ENCODE measurements at places on chromosomes 5 and 9. TPM values are rescaled to one million over a fixed set of nuclear protein-coding genes. Genes with fewer than 3 reads are reported as not detected.

- H3K27me3 ChIP-seq = peaks cover 26% of the 10 kb centered on the region
- H3K36me3 ChIP-seq = no peaks in the 10 kb centered on the region
- H3K27ac ChIP-seq = no peak overlapping the region
- no peaks in the 10 kb centered on the region for H3K4me1 ChIP-seq
These were observed 28.2 kb downstream of the HTR4 start for GRCh38 chr5:148626081-148626613.

LIFR gene
- 5.9 TPM for total RNA-seq

LCN10 gene
- not detected for total RNA-seq

- H3K36me3 ChIP-seq = no peaks in the 10 kb centered on the region
- H3K27ac ChIP-seq = no peak overlapping the region
- no peak for DNase-seq
- peaks cover 10% of the 10 kb centered on the region for H3K4me1 ChIP-seq
These were observed 75.3 kb upstream of the TBCA start for GRCh38 chr5:77851176-77852067.

NUTM2G gene
- total RNA-seq = 0.15 TPM

DTWD2 gene
- total RNA-seq = 10.5 TPM

GRCh38 chr5:58378613-58379390, 81.1 kb downstream of the PLK2 start:
- no peaks in the 10 kb centered on the region for H3K27me3 ChIP-seq
- no peaks in the 10 kb centered on the region for H3K4me1 ChIP-seq
- no peak for DNase-seq
- H3K36me3 ChIP-seq = peaks cover 4% of the 10 kb centered on the region
- H3K4me3 ChIP-seq = no peak overlapping the region

DNA sequence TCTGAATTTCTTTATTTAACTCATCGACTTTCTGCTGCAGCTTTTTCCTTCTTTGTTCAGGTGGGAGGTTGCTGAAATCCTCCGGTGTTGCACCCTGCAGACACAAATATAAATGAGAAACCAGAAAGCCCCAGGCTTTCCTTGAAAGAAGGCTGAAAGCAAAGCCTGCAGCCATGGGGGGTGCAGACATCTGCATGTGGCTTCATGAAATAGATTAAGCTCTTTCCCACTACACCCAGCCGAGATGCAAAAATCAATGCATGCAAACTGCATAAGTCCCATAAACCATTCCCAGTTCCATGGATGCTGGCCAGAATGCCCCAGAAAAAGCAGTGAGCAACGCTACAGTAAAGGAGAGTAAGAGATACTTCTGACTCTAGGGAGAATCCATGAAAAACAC, 73.6 kb downstream of the USP20 start:
- peaks cover 17% of the 10 kb centered on the region for H3K36me3 ChIP-seq
- no peak for DNase-seq
- no peak overlapping the region for H3K4me3 ChIP-seq
- no peaks in the 10 kb centered on the region for H3K27me3 ChIP-seq
- peak overlapping the region; percentile 86 for H3K27ac ChIP-seq

GRCh38 chr9:113609562-113610318, 146.2 kb downstream of the RGS3 start:
- peak; percentile 67 for DNase-seq
- peaks cover 28% of the 10 kb centered on the region for H3K4me1 ChIP-seq
- no peaks in the 10 kb centered on the region for H3K36me3 ChIP-seq
- H3K4me3 ChIP-seq = no peak overlapping the region
- H3K27ac ChIP-seq = peak overlapping the region; percentile 63

C9orf152 gene
- total RNA-seq = not detected

CCL21 gene
- total RNA-seq = not detected

GRCh38 chr9:131289301-131290035, at the start of gene PLPP7:
Gene PLPP7 (plus strand): TSS chr9:131289723. CDS start chr9:131289998, 275 bp downstream.
- peaks cover under 1% of the 10 kb centered on the region for H3K27me3 ChIP-seq
- no peaks in the 10 kb centered on the region for H3K36me3 ChIP-seq
- H3K4me1 ChIP-seq = peaks cover 2% of the 10 kb centered on the region
- H3K27ac ChIP-seq = no peak within 1 kb of the TSS
- DNase-seq = no peak

DNA sequence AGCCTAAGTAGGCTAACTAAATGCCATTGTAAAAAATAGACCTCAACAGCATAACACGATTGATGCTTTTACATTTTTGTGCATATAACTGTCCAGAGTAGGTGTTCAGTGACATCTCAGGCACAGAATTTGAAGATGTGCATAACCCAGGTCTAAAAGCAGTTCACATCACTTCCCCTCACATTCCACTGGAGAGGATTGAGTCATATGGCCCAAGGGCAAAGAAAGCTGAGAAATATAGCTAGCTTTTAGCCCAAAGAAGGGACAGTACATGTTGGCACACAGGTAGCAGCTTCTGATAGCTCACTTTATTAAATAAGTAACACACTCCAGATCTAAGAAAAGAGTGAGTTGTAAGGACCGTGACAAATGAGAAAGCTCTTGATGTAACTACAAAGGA, 2259.5 kb upstream of the WWC1 start:
- H3K27me3 ChIP-seq = no peaks in the 10 kb centered on the region
- H3K27ac ChIP-seq = no peak overlapping the region
- no peaks in the 10 kb centered on the region for H3K4me1 ChIP-seq
- no peak for DNase-seq
- H3K36me3 ChIP-seq = no peaks in the 10 kb centered on the region

STPG3 gene
- total RNA-seq = not detected

DNA sequence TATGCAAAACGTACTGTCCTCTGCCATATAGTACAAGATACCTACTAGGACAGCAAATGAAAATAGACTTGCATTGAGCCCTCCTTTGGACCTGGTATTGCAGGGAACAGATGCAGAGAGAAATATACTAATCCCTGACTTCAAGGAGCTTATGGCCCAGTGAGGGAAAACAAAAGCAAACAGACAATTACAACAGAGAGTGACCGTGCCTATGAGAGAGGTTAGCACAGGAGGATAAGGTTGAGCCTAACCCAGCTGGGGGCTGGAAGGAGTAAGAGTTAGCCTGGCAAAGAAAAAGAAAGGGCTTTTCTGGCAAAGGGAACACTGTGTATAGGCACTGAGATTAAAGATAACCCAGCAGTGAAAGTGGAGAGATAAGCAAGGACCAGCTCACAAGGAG, 5.5 kb downstream of the CDC26 start:
- H3K27me3 ChIP-seq = no peaks in the 10 kb centered on the region
- peaks cover 19% of the 10 kb centered on the region for H3K36me3 ChIP-seq

ISL1 gene
- total RNA-seq = not detected

DNA sequence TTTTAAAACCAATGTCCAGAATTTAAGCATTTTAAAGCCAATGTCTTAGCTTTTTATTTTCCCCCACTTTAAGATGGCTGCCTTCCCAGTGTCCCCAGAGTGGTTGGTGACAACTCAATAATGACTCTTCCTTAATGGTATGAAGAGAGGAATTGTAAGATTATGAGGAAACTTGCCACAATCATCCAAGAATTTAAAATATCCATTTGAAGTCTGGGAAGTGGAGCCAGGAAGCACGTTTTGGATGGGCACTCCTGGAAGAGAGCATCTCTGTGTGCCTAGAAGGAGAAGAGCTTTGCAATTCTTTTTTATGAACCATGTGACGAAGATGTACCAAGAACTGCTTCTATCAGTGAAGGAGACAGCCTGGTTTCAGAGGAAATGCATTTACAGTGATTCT, 11.3 kb upstream of the IGFBPL1 start:
- peaks cover 19% of the 10 kb centered on the region for H3K4me1 ChIP-seq
- no peak overlapping the region for H3K4me3 ChIP-seq
- H3K27me3 ChIP-seq = no peaks in the 10 kb centered on the region
- no peaks in the 10 kb centered on the region for H3K36me3 ChIP-seq
- peak overlapping the region; percentile 66 for H3K27ac ChIP-seq

GRCh38 chr5:33330426-33330825, 110.3 kb upstream of the TARS1 start:
- H3K4me3 ChIP-seq = no peak overlapping the region
- H3K36me3 ChIP-seq = no peaks in the 10 kb centered on the region
- H3K27me3 ChIP-seq = no peaks in the 10 kb centered on the region
- H3K27ac ChIP-seq = no peak overlapping the region
- no peak for DNase-seq
- H3K4me1 ChIP-seq = peaks cover 29% of the 10 kb centered on the region

GRCh38 chr5:148684528-148684927, 30.2 kb upstream of the HTR4 start:
- H3K27me3 ChIP-seq = peaks cover 14% of the 10 kb centered on the region
- no peaks in the 10 kb centered on the region for H3K36me3 ChIP-seq
- DNase-seq = no peak
- H3K4me1 ChIP-seq = peaks cover 4% of the 10 kb centered on the region
- H3K4me3 ChIP-seq = no peak overlapping the region

SLC45A2 gene
- not detected for total RNA-seq

GRCh38 chr9:119701651-119702050, 332.4 kb upstream of the BRINP1 start:
- no peaks in the 10 kb centered on the region for H3K36me3 ChIP-seq
- DNase-seq = no peak
- peaks cover 3% of the 10 kb centered on the region for H3K27me3 ChIP-seq
- H3K4me3 ChIP-seq = no peak overlapping the region

PCA3 gene
- not detected for total RNA-seq

IRX2 gene
- 9.1 TPM for total RNA-seq

- no peak for DNase-seq
- no peak overlapping the region for H3K4me3 ChIP-seq
- H3K36me3 ChIP-seq = no peaks in the 10 kb centered on the region
- no peak overlapping the region for H3K27ac ChIP-seq
- H3K27me3 ChIP-seq = peaks cover 17% of the 10 kb centered on the region
- H3K4me1 ChIP-seq = no peaks in the 10 kb centered on the region
These were observed 669.7 kb downstream of the MAT2B start for GRCh38 chr5:164175083-164175482.

PCDHAC2 gene
- 6.7 TPM for total RNA-seq

GRCh38 chr9:115790520-115790919, 363.1 kb upstream of the PAPPA start:
- H3K4me1 ChIP-seq = peaks cover 25% of the 10 kb centered on the region
- no peaks in the 10 kb centered on the region for H3K36me3 ChIP-seq
- no peaks in the 10 kb centered on the region for H3K27me3 ChIP-seq
- no peak overlapping the region for H3K27ac ChIP-seq
- no peak for DNase-seq

GRCh38 chr9:97774673-97775072, 77.5 kb upstream of the XPA start:
- no peak overlapping the region for H3K4me3 ChIP-seq
- DNase-seq = no peak
- H3K27me3 ChIP-seq = peaks cover 34% of the 10 kb centered on the region
- H3K36me3 ChIP-seq = peaks cover 2% of the 10 kb centered on the region
- no peak overlapping the region for H3K27ac ChIP-seq
- H3K4me1 ChIP-seq = no peaks in the 10 kb centered on the region

DNA sequence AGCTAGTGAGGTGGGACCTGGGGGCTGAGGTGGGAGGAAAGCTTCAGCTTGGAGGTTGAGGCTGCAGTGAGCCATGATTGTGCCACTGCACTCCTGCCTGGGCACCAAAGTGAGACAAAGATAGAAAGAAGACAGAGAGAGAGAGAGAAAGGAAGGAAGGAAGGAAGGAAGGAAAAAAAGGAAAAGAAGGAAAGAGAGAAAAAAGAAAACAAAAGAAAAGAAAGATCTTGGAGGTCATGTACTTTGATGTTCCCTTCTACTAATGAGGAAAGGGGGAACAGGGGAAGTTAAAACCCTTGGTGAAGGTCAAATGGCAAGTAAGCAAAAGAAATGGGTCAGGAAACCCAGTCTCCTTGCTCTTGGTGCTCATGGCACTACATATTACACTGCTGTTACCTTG, 2.4 kb upstream of the RAI14 start:
- DNase-seq = no peak
- H3K4me3 ChIP-seq = no peak overlapping the region
- peak overlapping the region; percentile 45 for H3K27ac ChIP-seq
- H3K27me3 ChIP-seq = no peaks in the 10 kb centered on the region
- no peaks in the 10 kb centered on the region for H3K36me3 ChIP-seq
- H3K4me1 ChIP-seq = peaks cover 59% of the 10 kb centered on the region

GRCh38 chr9:89432986-89433530, 64.9 kb downstream of the SEMA4D start:
- no peak overlapping the region for H3K27ac ChIP-seq
- H3K27me3 ChIP-seq = no peaks in the 10 kb centered on the region
- peaks cover 19% of the 10 kb centered on the region for H3K4me1 ChIP-seq
- no peak overlapping the region for H3K4me3 ChIP-seq

GRCh38 chr9:130471411-130472183, 26.8 kb downstream of the ASS1 start:
- DNase-seq = no peak
- no peaks in the 10 kb centered on the region for H3K4me1 ChIP-seq
- H3K4me3 ChIP-seq = no peak overlapping the region

- no peak overlapping the region for H3K4me3 ChIP-seq
- peak; percentile 41 for DNase-seq
- no peak overlapping the region for H3K27ac ChIP-seq
- H3K36me3 ChIP-seq = no peaks in the 10 kb centered on the region
- peaks cover 58% of the 10 kb centered on the region for H3K4me1 ChIP-seq
These were observed 58.8 kb upstream of the ANGPTL2 start for GRCh38 chr9:127181315-127181580.

DNA sequence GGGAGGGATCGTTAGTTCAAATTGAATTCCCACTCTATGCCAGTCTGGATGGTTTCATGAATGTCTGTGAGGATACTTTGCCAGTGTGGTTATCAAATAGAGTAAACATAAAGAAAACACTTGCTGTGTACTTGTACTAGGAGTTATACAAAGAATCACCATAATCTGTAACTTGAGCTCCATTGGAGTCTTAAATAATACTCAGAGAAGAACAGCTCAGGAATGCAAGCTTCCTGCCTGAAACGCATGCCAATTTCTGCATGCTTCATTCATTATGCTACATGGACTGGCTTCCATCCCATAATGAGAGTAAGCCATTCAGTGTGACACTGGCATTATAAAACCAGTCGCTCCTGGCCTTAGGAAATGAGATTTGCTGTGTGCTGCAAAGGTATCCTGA, 351.4 kb downstream of the SEMA5A start:
- H3K36me3 ChIP-seq = peaks cover 41% of the 10 kb centered on the region
- no peak overlapping the region for H3K4me3 ChIP-seq
- no peak overlapping the region for H3K27ac ChIP-seq

SHC3 gene
- total RNA-seq = 0.64 TPM

DDX46 gene
- 55.8 TPM for total RNA-seq

DNA sequence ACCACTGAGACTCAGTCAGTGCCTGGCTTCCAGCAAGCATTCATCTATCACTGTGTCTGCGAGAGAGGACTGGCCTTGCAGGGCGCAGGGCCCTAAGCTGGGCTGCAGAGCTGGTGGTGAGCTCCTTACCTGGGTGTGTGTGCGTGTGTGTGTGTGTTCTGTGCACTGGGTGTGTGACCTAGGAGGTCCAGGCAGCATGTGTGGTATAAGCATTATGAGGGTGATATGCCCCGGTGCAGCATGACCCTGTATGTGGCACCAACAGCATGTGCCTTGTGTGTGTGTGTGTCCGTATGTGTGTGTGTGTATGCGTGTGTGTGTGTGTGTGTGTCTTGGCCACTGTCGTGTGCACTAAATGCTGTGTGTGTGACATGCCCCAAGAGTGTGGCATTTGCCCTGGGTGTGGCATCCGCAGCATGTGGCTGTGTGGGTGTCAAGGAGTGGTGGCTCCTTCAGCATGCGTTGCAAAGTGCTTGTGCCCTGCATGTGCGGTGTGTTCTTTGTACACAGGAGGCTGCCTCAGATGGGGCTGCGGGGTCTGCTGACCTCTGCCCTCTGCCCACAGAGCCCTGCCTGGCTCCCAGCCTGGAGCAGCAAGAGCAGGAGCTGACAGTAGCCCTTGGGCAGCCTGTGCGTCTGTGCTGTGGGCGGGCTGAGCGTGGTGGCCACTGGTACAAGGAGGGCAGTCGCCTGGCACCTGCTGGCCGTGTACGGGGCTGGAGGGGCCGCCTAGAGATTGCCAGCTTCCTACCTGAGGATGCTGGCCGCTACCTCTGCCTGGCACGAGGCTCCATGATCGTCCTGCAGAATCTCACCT, 3.3 kb downstream of the FGFR4 start:
- H3K4me1 ChIP-seq = peaks cover 22% of the 10 kb centered on the region
- no peak overlapping the region for H3K27ac ChIP-seq
- peaks cover 4% of the 10 kb centered on the region for H3K27me3 ChIP-seq
- peaks cover 2% of the 10 kb centered on the region for H3K36me3 ChIP-seq
- no peak overlapping the region for H3K4me3 ChIP-seq

Measured in chondrocyte (in vitro differentiated cells).